ENCODE measurements at places on chromosomes 11 and 22.

- no peak for DNase-seq
These were observed 15.1 kb downstream of the MISFA start for GRCh38 chr11:18614667-18615066.

DNA sequence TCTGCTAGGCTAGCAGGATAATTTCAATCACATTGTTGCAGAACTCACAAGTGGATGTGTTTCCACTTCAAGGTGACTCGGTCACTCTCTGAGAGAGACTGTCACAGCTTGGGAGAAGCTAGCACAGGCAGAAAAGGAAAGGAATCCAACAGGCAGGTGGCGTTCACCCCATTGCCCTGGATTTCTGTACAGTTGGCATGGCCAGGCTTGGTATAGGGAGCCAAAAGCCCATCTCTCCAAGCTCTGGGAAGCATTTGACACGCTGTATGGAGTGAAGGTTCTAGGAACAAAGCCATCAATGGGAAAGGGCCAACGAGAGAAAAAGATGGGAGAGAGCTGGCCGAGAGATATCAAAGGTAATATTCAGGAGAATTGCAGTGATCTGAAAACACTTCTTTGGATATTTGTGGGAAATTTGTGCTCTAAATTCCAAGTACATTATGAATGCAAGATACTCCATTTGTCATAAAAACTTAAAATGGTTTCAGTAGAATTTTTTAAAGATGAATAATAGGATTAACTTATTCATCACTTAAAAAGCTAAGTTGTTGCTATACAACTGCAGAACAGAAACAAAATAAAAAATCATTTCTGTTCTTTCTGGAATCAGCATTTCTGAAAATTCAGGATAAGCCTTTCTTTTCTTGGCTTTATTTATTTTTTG lies 223.5 kb upstream of the NTM start:
- no peak for DNase-seq

DNA sequence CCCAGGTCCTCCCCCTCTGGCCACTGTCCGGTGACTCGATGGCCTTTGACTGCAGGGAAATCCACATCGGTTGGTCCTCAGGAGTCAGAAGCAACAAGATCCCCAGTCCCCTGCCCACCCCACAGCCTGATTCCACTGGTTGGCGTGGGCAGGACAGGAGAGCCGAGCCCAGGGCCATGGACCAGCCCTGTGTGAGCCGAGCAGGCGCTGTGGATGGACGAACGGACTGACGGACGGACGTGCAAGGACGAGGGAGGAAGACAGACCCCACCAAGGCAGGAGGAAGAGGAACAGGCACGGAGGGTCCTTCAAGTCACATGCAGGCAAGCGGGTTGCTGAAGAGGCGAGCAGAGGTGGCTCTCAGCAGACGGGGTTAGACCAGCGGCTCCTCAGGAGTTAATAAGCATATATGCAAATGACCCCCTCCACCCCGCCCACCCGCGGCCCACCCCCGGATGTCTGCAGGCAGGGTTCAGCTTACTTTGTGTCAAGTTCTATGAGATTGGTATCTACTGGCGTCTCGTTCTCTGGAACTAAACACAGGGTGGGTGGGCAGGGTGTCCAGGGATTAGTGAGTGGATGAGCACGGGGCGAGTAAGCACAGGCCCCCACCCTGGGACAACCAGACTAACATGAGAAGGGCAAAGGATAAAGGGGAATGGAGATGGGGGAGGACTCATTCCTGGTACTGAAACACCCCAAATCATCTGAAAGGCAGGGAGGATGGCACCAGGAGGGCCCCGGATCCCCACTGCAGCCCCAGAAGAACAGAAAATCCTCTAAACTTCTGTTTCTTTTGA lies 26.8 kb downstream of the TPBGL start:
- DNase-seq: no peak

GRCh38 chr11:102971766-102972165 lies 16.2 kb upstream of the MMP13 start:
- no peak for DNase-seq

DNA sequence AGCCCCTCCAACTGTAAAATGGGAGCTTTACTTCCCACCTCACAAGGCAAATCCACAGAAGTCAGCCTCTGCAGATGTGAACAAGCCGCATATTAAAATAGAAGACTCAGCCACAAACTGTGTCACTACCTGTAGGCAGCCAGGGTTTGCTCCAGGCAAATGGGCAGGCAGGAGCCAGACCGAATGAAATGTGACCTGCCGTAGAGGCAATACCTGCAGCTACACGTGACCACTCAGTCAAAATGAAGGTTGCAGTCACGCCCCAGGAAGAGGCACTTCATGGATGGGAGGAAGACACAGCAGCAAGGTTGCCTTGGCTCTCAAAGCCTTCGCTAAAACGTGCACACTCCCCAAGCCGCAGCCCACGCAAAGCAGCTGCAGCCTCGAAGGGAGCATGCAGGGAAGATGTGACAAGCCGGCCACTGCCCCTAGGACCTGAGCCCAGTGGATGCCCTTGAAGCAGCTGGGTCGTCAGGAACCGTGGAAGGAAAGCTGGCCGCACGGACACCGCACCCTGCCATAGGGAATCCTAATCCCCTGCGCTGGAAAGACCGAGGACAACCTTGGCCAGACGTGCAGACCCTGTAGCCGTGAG lies 53.1 kb downstream of the SHANK2 start:
- DNase-seq: no peak
